Ammon's horn (tissue), 1 donor: ENCODE measurements at places on chromosomes 11 and 22.

GRCh38 chr11:125662689-125663088 lies 18.0 kb downstream of the ACRV1 start:
- no peak for DNase-seq

DNA sequence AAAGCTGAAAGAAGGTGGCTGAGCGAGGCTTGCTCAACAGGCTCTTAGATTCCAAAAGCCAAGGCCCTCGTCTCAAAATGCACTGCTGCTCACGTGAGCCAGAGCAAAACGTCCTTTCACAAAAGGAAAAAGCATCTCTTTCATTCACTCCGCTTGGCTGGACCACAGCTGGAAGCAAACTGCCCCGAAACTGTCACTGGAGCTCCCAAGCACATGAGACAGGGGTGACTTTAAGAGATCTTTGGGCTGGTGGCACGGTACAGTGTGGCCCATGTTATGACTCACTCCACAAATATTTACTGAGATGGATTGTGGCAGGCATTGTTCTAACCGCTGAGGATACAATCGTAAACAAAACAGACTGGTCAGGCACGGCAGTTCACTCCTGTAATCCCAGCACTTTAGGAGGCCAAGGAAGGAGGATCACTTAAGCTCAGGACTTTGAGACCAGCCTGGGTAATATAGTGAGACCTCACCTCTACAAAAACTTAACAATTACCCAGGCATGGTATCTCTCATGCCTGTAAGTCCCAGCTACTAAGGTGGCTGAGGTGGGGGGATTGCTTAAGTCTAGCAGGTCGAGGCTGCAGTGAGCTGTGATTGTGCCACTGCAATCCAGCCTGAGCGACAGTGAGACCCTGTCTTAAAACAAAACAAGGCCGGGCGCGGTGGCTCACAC lies 3.6 kb downstream of the PLA2G6 start:
- peak; percentile 72 for DNase-seq

DNA sequence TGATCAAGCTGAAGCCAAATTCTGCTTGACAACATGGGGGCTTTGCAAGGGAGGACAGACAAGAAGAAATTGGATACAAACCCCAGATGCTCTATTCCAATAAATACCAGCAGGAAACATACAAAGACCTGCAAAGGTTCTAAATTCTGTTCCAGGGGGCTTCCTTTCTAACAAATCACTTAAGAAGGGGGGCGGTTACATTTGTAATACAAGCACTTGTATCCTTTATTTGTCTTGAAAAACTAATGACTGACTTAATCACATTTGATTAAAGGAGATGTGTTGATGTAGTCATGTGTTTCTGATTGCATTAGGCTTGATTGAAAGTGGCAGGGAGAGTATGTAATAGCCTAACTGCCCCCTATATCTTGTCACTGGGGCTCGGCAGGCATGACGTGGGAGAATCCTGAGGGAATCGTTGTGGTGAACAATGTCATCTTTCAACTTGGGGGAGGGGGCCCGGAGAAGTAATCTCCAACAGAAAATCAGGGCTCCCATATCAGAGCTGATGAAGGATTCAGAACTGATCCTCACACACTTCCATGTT lies 361.7 kb downstream of the INSC start:
- no peak for DNase-seq

DNA sequence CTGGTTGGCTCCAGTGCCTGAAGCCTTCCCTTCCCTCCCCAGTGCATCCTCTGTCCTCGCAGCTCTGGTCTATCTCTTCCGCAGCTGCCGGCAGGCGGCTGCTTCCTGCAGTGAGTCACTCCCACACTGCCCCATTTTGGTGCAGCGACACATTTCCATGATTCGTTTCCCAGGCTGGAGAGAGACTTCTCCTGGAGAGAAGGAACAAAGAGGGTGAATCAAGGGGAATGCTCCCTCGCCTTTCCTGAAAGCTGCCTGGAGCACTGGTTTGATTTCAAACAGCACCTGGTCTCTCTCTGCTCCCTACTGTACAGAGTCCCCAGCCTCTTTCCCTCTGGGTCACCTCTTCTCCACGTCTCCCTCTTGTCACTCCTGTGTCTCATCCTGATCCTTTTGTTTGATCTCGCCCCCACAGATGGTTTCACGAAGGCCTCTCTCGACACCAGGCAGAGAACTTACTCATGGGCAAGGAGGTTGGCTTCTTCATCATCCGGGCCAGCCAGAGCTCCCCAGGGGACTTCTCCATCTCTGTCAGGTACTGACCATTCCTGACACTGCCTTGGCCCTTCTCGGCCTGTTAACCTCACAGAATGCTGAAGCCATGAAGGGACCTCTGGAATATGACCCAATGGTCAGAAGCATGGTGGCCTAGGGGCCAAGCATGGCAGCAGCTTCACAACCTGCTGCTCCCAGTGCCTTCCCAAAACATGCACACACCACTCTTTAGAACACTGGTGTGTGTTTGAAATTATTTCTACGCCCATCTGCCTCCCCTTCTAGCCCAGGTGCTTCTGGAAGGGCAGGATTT lies at the start of gene TMA7B:
Gene TMA7B, plus strand, starts transcription at position 758 of the 808 bp plus-strand sequence. CDS start 3,978 bp downstream, outside the sequence.
- DNase-seq: peak; percentile 48

DNA sequence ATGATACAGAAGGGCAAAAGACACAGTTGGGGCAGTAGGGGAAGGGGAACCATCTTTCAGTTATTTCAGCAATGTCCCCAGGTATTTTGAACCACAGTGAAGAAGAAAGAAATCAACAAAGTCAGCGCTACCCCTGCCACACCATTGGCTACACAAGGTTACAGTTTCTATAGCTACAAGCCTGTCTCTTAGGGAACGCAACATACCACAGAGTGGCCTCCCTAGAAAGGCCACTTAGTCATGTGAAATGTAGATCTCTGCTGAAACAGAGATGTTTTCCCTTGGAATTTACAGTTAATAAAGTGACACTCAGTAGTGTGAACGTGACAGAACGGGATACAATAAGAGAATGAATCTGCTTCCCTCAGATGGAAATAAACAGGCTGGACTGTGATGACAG lies 54.6 kb downstream of the MCHR1 start:
- no peak for DNase-seq

DNA sequence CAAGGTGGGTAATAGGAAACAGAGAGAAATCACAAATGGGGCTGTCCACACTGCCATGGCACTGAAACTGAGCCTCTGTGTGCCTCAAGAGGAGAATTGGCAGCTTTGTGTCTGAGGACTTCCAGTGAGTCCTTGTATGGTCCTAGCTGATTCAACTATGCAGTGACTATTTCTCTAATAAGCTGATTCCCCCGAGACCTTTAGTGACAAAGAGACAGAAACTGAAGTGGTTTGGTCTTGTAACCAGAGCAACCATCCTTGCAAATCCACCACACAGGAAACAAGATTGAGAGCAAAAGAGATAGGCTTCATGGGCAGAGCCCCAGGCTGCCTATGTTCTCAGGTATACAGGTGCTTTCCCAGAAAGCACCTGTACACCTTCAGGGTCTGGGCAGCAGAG lies 1038.5 kb downstream of the NTM start:
- no peak for DNase-seq

DNA sequence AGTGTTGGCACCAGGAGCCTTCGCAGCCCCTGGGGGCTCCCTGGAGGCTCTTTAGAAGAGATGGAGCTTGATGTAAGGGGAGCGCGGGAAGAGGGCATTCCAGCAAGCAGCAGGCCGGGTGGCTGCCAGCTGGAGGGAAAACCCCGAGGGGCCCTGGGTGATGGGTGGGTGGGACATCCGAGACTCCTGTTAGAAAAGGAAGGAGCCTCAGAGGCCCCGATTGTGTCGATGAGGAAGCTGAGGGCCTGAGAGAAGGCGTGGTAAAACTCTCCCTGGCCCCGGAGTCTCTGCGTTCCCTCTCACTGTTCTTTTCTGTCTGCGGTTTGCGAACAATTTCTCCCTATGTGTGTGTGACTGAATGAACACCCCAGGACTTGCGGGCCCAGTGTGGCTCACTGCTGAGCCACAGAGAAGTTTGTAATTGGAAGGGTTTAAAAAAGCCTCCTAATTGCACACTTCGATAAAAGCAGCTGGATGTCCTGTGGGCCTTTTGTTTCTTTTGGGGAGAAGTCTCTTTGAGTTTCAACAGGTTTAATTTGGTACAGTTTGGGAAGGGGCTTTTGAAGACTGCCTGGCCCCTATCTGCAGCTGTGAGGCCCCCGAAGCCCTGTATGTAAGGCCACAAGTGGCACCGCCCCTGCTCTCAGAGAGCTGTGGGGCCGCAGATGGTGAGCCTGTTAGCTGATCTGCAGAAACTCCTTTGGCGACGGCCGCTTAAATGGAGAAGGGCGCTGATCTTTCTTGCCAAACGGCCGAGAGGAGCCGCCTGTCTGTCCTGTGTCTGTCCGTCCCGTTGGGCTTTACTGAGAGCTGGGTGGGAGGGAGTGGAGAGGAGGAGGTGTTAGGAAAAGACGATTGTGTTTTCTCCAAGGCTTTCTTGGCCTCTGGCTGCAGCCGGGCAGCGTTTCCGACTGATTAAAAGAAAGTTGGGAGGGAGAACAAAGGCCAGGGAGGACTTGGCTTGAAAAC lies 2.0 kb downstream of the FBLN1 start:
- DNase-seq: peak; percentile 40

DNA sequence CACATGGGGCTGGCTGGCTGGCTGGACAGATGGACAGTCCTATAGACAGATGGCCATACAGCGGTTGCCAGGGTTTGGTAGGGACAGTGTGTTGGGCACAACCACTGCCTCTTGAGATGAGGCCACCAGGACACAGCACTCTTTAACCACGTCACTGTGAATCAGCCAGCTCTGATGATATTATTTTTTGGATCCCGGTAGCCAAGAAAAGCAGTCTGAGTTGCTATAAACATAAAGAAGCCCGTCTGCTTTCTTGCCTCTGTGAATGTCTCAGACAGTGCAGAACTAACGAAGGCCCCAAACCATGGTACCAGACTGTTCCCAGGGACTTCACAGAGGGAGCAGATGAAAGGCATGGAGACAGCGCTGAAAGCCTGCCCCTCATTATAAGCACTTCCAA lies 115.9 kb upstream of the CSNK2A3 start:
- DNase-seq: no peak

DNA sequence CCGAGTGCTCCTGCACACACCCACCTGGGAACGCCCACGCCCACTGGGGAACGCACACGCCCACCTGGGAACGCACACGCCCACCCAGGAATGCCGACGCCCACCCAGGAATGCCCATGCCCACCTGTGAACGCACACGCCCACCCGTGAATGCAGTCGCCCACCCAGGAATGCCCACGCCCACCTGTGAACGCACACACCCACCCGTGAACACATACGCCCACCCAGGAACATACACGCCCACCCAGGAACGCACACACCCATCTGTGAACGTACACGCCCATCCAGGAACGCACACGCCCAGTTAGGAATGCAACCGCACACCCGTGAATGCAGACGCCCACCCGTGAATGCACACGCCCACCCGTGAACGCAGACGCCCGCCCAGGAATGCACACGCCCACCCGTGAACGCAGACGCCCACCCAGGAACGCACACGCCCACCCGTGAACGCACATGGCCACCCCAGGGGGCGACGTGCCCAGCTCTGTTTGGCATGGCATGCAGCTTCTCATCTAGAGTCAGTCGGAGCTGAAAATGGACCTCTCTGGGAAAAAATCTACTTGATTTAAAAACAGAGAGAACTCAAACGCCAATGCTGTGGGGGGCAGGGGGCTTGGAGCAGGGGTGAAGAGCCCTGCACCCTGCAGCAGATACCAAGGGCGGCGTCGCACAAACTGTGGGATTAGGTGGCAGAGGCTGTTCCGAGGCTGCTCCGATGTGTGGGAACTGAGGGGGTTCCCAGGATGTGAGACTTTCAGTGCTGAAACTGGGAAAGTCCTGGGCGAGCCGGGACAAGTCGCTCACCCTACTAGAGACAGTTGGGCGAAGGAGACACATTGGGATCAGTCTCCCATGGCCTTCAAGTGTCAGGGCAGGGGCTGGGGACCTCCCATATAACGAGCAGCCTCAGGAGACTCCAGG lies 83.3 kb downstream of the MYEOV start:
- DNase-seq: no peak

GRCh38 chr11:16028419-16028818 lies 327.9 kb downstream of the SOX6 start:
- no peak for DNase-seq

DNA sequence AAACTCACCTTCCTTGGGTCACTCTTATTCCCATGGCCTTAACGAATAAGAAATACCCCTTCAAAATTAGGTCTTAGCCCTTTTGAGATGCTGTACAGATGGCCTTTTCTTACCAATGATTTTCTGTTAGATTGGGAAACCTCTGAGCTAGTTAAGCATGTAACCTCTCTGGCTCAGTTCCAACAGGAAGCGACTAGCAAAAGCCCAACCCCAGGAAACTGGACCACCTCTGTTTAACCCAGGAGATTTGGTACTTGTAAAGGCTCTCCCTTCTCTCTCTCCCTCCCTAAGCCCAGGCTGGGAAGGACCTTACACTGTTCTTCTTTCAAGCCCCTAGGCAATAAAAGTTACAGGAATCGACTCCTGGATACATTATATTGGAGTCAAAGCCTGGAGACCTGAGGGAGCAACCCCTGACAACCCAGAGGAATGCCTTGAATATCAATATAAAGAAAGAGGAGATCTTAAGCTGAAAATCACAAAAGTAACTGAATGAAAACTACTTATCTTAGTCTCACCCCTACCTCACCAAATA lies 11.7 kb downstream of the APIP start:
- DNase-seq: no peak

DNA sequence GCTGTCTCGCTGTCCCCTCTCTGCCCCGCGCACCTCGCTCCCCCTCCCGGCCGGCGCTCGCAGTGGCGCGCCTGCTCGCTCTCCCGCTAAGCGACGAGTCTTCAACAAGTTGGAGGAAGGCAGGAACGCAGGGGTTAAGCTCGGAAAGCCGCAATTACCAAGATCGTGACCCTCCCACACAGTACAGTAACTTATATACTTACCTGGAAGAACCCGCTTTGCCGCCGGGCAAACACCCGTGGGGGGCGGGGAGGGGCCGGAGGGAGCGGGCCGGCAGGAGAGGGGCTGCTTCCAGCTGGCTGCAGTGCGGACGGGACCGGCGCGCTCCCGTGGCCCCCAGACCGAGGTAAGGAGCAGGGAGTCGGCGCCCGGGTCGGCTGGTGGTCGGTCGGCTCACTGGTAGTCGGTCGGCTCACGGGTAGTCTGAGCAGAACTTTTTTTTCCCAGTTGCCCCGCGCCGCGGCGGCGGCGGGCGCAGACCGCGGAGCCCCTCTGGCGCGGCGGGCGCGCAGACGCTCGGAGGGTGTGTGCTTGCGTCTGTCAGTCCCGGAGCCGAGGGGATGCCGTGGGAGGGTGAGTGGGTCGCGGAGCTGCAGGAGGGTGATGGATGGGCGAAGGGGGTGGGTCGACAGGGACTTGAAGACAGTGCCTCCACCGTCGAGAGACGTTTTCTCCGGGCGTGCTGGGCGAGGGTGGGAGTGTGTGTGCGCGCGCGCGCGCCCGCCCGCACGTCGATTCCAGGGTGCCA lies 101.2 kb upstream of the HSD17B12 start:
- DNase-seq: no peak
